ENCODE measurements at places on chromosomes 13 and 19.

GRCh38 chr13:48857576-48857975, 118.1 kb upstream of the FNDC3A start:
- no peak for DNase-seq

DNA sequence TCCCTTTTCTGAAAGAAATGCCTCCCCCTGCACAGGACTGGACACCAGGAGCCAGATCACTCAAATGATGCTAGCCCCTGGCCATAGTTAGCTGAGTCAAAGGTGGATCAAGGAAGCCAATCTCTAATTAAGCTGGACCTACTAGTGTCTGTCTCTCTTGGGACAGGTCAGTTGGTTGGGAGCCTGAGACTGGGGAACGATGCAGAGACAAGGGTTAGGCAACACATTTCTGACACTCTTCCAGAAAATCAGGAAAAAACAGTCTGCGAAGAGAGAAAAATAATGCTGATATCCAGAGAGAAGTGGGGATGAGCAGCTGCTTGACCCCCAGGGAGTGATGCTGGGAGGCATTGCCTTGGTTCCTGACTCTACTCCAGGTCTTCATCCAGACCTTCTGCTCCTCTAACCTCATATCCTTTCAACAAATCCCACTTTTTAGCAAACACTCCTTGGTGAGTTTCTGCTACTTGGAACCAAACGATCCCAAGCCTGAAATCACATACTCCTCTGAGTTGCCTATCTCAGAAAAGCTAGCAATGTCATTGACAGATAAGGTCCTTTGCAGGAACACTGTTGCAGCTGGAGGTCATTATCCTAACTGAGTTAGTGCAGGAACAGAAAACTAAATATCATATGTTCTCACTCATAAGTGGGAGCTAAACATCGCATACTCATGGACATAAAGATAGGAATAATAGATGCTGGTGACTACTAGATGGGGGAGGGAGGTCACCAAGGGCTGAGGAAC, 369.7 kb downstream of the COG6 start:
- DNase-seq: no peak

GRCh38 chr19:38204096-38204495, 19.9 kb downstream of the DPF1 start:
- no peak for DNase-seq

DNA sequence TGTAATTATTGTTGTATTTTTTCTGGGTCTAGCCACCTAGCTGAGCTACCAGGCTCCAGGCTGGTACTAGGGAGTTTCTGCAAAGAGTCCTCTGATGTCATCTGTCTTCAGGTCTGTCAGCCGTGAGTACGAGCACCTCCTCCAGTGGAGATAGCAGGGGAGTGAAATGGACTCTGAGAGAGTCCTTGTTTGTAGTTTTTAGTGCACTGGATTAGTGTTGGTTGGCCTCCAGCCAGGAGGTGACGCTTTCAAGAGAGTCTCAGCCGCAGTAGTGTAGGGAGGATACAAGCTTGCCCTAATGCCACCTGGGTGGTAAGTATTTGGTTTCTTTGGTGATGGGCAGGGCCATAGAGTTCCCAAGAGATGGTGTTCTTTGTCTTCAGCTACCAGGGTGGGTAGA, 384.8 kb downstream of the SLC7A1 start:
- DNase-seq: no peak

All from brain microvascular endothelial cell (primary cell).